ENCODE measurements at places on chromosomes 12 and 14.

DNA sequence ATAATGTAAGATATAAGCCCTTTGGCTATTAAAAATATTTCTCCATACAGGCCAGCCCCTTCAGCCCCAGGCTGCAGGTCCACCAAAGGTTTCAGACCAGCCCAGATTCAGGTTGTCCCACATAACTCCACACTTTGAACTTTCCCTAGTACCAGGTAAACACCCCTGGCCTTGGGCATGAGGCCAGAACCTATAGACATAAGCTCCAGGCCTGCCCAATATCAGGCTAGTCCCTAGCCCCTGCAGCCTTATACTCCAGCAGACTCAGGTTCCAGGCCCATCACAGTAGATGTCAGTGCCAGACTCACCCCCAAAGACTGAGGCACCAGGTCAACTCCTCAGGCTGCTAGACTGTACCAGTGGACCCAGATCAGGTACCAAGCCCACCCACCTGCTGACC is 178.5 kb upstream of the DAAM1 start:
- no peak for DNase-seq

GRCh38 chr12:110111476-110112334 is 12.5 kb upstream of the IFT81 start:
- no peak for DNase-seq

- DNase-seq = no peak
Observed at GRCh38 chr14:93654599-93654998, 133.7 kb downstream of the PRIMA1 start.

- DNase-seq = no peak
Observed at GRCh38 chr12:26941215-26941594, 2.9 kb downstream of the FGFR1OP2 start.
